ENCODE measurements at places on chromosomes 16 and 17. TPM values are rescaled to one million over a fixed set of nuclear protein-coding genes. Genes with fewer than 3 reads are reported as not detected.

Gene DHRS7C
- polyA plus RNA-seq, result 11.3 TPM

Gene KRTAP2-1
- not detected for polyA plus RNA-seq

Gene RNF227
- polyA plus RNA-seq, result 0.88 TPM

Gene SLC5A10
- polyA plus RNA-seq, result 0.04 TPM

Gene HIGD1B
- polyA plus RNA-seq, result 30.9 TPM

Gene ANKRD40CL
- polyA plus RNA-seq, result not detected

Gene NT5C
- 29.0 TPM for polyA plus RNA-seq

DNA sequence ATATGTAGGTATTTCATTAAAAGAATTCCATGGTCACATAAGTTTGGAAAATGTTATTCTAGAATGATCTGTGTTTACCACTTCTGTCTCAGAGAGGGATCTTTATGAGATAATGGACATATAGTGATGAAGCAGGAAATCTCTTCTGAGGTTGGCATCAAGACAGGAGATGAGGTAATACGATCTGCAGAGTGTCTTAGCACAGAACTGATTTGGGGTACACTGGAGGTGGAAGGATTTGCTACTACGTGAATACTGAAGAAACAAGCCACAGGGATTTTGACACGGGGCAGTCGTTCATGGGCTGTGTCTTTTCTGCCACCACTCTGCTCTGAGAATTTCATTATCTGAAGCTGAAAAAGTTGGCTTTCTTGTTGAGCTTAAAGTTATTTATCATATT lies 5.5 kb downstream of the CBFB start:
- DNase-seq, result no peak

DNA sequence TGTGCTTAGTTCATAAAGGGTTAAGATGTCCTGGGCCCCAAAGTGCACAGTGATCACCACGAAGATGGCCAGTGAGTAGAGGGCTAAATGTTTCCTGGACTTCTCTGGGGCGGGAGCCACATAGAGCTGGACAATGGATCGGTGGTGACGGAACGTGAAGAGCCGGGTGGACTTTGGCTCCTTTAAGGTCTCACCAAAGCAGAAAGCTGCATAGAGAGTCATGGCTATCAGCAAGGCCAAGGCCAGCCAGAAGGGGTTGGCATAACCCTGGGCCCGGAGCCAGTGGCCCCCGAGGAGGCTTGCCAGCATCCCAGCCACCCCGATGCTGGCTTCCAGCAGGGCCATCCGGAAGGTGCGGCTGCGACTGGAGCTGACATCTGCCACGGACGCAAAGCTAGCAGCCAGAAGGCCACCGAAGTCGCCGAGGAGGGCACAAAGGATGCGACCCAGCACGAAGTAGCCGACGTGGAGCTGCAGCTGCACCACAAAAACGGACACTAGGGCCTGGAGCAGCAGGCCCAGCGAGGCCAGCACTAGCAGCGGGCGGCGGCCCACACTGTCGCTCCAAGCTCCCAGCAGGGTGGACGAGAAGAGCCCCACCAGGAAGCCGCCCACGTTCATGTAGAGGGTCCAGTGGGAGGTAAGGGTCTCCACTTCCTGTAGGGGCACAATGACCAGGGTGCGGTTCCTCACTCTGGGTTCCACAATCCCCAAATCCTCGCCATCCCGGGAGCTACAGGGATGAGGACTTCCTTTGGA lies 1.0 kb downstream of the SLC46A1 start:
- no peak for DNase-seq

DNA sequence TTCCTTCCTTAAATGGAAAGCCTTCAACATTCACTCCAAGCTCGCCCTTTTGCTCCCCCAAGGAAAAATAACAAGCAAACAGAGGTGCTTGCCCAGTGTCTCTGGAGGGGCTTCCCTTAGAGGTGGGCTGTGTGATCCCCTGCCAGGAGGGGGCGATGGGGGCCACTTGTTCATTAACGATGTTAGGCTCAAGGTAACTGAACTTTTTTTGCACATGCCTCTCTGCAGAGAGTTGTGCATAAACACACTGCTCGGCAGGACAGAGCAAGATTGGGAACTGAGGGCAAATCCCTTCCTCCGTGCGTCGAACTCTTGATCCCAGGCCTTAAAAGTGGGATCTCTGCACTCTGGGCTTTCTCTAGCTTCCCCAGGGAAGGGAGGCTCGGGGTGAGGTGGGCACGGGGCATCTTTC lies 15.5 kb upstream of the NAGLU start:
- DNase-seq, result no peak

DNA sequence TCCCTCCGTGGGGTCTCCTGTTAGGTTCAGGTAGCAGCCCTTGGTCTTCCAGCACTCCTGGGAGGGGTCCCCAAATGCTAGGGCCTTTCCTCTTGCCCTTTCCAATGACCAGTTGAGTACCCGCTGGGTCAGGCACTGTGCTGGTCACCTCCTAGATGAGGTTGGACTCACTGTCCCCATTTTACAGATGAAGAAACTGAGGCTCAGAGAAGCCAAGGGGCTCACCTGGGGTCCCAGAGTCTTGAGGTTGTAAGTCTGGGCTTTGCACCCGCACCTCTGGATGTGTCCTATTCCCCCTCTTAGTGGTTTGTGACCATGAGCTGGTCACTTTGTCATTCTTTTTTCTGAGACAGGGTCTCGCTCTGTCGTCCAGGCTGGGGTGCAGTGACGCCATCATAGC lies 1.4 kb upstream of the CASKIN1 start:
- no peak for DNase-seq

- DNase-seq, result no peak
These were observed 133.1 kb downstream of the SALL1 start for GRCh38 chr16:51017969-51018368.

DNA sequence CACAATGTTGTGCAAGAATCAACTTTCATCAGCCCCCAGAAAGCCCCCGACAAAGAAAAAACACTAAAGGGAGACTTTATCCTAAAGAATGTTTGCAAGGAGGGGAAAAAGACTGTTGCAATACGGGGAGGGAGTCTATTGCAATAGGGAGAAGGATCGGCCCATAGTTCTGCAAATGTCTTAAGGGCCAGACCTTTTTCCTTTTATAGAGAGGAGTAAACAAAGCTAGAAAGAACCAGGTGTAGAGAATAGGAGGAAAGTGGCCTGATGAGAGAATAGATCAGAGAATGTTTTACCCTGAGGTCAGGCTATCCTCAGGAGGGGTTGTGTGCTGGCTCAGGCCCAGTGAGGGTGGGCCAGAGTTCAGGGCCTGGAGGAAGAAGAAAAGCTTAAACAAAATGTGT lies 8.7 kb upstream of the CAVIN1 start:
- DNase-seq, result no peak

DNA sequence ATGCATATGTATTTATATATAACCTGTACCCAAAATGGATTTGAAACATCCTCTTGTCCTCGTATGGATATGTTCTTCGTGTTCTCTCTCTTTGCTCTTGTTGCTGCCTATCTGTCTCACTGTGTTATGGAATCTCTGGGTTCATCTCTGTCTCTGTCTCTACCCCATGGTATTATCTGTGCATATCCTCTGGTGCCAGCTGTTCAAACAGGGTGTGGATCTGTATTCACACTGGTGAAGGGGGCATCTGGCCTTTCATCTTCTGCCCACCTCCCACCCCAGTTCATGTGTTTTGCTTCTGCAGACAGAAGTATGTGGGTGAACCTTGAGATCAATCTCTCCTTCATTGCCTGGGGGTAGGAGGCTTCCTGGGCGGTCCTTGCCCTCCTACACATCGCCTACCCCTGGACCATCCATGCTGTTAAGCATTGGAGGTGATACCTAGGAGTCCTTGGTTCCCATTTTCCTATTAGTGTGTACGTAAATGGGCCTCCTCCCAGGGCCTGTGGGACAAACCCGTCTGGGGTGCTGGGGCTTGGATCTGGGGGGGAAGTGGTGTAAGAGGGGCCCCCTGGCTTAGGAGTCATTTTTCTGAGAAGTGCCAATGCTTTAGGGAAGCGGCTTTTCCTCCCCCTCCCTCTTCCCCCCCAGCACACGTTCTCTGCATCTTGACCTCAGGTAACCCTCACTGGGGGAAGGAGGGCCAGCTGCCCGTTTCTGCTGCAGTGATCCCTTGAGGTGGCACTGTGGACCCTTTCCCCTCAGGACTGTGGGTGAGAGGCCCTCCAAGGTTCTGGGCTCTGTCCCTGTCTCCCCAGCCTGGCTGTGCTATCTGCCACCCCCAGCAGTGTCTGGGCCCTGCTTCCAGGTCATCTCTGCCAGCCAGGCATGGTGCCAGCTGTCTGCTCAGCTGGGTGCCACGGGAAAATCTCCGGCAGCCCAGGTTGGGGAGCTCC lies 21.1 kb downstream of the RARA start:
- peak; percentile 89 for DNase-seq

DNA sequence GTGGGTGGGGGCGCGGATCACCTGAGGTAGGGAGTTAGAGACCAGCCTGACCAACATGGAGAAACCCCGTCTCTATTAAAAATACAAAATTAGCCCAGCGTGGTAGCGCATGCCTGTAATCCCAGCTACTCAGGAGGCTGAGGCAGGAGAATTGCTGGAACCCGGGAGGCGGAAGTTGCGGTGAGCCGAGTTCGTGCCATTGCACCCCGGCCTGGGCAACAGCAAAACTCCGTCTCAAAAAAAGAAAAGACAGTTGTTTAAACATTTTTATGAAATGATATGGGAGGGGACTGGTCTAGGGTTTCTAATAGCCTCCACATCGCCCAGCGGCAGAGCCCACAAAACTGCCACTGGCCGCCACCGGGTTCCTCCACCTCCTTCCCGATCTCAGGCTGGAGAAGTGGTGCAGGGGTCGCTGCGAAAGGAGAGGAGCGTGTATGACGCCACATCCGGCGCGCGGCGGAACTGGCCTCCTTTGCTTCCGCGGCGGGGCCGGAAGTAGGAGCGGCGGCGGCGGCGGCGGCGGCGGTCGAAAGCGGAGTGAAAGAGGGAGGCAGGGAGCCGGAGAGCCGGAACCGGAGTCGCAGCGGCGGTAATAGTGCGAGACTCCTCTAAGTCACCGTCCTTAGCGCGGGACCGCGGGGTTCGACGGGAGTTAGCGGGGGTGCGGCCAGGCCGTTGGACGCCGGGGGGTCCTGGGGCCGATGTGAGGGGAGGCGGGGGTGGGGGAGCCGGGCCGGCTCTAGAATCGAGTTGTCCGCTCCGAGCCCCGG lies at the start of gene PPP4C:
Gene PPP4C (plus strand): TSS at position 492 of the 773 bp plus-strand sequence. CDS start 384 bp downstream, outside the sequence.
- DNase-seq, result peak; percentile 94

GRCh38 chr16:81823111-81823510 lies 44.0 kb downstream of the PLCG2 start:
- DNase-seq, result peak; percentile 70

DNA sequence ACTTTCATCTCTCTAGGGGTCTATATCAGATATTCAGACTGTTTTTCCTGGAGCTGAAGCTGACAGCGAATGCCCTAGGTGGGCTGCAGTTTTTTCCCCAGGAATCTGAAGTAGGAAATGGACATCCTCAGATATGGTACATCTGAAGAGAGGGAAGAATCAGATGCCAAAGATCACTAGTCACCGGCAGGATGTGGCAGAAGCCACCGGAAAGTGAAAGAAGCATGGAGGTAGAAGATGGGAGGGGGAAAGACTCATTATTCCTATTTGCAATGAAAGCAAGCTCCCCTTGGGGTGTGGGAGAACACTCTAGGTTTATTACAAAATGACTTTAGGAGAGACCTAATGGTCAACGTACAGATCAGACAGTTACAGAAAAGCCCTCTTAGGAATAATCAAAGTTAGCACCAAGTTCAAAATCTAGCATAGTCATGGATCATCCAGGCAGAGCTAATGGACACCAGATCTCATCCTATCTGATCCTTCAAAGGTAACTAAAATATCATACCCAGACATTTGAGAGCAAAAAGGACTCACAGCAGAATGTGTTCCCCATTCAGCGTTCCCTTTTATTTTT lies 110.7 kb downstream of the HS3ST3A1 start:
- no peak for DNase-seq

DNA sequence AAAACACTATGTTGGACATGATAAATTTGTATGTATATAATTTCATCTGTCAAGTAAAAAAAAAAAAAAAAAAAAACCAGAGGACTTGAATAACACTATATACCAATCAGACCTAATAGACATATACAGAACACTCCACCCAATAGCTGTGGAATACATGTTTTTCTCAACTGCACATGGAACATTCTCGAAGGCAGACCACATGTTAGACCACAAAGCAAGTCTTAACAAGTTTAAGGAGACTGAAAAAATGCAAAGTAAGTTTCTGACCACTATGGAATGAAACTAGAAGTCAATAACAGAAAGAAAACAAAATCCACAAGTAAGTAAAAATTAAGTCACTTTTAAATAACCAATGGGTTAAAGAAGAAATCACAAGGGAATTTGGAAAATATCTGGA lies 8.4 kb upstream of the CNTNAP4 start:
- no peak for DNase-seq

DNA sequence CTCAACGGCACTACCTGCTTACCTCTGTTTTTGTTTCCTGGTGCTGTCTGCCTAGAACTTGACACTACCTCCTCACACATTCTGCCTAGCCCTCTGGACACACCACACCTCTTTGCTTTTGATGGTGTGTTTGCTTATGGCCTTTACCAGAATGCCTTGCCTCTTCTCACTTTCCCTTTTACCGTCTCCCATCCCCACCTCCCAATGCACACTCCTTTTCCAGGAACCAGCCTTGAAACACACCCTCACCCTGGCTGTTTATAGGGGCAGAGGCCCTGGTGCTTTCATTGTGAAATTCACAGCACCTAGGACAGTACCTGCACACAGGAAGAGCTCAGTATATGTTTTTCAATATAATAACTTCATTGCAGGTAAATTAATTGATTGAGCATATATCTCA lies 56.2 kb downstream of the MAP2K6 start:
- DNase-seq, result no peak

DNA sequence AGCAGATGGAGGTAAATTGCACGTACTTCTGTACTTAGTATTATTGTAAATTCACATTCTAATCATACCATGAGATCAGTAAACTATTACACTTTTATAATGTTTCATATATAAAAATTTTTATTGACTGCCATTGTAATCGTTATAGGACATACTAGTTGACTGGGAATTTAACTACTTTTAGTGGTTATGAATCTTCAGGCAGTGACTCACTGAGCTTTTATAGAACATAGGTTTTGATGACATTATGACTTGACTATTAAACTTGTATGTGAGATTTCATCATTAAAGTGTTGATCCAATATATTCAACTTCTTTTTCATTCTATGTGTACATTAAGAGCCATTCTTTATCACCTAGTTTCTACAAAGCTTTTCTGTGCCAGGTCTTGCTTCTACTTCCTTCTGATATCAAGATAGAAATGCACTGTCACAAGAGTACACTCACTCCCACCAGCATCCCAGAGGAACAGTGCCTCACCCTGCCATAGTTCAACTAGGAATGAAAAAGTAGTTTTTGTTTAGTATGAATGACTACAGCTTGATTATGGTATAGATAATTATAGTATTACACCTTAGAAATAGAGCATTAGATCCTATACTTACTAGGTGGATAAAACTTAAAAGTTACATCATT lies 142.4 kb upstream of the RBL2 start:
- no peak for DNase-seq

Measured in heart left ventricle (tissue), 16 donors.